ENCODE measurements at places on chromosomes 6 and 20.
A peak's percentile ranks its signal among the peaks of the same experiment; 100 is the strongest.

DNA sequence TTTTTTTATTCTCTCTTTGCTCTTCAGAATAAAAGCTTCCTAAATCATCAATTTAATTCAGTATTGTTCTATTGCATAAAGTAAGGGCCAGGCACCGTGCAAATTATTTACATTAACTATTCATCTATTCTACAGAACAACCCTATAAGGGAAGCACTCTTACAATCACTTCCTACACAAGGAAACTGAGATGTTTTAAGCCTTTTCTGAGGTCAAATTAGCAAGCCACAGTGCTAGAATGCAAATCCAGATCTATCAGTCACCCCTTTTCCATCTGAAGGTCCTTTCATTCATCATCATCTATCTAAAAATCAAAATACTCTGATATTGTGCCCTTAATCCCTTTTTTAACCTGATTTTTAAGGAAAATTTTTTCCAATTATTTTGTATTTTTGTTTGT, 31.2 kb downstream of the FRK start:
- DNase-seq, result no peak

DNA sequence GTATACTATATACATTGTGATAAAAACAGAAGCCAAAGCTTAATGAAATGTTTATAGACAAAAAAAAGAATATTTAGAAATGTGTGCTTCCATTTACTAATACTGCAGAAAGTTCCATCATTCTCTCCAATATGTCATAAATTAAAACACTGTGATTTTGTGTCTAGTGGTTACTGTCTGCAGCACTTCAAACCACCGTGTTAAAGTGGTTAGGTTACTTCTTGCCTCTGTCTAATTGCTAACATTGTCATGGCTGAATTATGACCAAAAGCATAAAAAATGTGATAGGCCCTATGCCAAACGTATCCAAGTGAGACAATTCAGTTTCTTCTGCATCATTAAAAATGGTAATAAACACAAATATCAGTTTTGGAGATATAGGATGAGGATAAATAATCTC, 52.7 kb upstream of the CST5 start:
- DNase-seq, result no peak

- peak; percentile 10 for DNase-seq
Measured at GRCh38 chr6:21067521-21067920, 526.0 kb upstream of the SOX4 start.

- no peak for DNase-seq
Measured at GRCh38 chr6:2162079-2162445, 83.3 kb downstream of the GMDS start.

DNA sequence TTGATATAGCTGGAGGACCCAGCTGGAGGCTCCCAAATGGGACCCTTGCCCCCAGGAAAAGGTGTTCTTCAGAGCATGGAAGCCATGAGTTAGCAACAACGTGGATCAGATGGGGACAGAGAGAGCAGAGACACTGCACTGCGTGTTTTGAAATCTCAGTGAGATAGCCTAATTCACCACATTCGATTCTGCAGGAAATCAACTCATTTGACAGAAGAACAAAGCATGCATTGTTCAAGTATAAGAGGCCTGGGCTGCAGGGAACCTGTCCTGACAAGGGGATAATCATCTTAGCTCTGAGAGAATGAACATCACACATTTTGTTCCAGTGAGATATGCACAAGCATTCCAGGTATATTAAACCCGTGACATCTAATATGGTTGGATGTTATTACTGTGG, 450.2 kb downstream of the CDH26 start:
- no peak for DNase-seq

- DNase-seq, result peak; percentile 94
Measured at GRCh38 chr20:36773597-36774390, at the start of gene DSN1. DSN1 (minus strand) TSS chr20:36773763; CDS start chr20:36771458, 2,305 bp downstream.

DNA sequence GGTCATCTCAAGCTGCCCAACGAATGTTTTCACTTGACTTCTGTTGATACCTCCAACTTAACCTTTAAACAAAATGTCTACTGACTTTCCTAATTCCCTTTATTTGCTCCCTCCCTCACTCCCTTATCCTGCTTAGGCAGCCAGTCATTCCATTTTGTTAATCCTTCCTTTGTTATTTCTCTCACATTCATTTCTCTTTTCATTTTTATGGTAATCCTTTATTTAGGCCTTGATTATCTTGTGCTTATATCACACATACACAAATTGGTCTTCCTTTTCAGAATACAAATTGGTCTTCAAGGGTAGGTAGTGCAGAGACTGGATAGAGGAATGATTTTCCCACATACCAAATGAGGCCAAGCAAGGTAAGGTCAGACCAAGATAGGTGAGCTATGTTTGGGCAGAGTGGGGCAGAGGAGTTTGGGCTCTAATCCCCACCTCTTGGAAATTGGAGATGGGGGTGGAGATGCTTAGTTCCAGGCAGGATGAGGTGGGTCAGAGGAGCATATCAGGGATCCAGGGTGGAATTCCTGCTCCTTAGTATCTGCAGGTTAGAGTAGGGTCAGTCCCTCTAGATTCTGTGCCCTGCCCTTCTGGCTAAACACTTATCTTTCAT, 2.0 kb upstream of the SPACA1 start:
- no peak for DNase-seq

DNA sequence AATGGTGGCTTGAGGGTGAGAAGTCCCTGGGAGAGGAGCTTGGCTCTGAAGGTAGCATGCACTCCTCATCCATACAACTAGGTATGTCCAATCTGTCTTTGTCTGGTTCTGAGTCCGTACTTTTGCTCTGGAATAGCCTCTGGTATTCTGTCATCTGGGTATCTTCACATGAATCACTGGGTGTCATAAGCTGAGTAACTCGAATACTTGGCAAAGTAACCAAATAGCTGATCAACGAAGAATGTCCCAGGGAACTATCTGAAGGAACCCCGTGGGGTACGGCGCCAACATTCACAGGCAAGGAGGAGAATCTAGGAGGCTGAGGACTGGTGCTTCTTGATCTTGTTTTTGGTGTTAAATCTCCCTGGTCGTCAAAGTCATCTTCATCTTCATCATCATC, 184.8 kb downstream of the HIVEP2 start:
- DNase-seq, result no peak

GRCh38 chr20:11274141-11274594, 600.4 kb upstream of the JAG1 start:
- no peak for DNase-seq

GRCh38 chr6:7153789-7154188, 46.0 kb downstream of the RREB1 start:
- DNase-seq, result no peak

GRCh38 chr6:144248003-144248402, 37.1 kb upstream of the UTRN start:
- no peak for DNase-seq

DNA sequence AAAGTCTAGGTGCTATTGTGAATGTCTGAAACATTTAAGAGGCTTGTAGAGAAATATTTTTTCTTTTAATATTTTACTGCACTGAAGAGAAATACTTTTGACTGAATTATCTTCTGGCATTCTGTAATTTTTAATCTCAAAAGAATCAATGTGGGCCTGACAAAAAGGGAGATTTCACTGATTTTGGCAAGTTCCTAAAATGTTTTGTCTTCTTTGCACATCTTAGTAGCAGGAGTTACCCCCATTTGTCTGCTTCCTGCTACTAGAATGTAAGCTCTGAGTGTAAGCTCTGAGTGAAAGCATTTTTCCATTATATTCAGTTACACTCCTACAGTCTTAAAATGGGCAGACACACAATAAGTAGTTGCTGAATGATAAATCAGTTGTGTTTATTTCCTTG, 31.1 kb downstream of the HDAC2 start:
- DNase-seq, result no peak

DNA sequence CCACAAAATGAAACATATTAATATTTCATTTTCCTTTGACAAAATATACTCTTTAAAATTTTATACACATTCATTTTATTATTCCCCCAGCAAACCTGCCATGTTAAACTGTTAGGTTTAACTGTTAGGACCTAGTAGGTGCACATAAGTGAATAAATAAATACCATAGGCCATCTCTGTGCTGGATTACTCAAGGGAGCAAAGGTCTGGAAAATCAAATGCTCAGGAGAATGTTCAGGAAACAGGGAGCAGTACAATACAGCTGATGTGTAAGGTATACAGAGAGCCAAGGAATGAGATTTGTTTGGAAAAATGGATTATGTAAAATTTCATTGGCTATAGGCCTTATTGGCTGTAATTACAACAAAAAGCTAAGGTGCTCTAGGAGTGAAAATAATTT, 339.3 kb downstream of the BCKDHB start:
- no peak for DNase-seq

DNA sequence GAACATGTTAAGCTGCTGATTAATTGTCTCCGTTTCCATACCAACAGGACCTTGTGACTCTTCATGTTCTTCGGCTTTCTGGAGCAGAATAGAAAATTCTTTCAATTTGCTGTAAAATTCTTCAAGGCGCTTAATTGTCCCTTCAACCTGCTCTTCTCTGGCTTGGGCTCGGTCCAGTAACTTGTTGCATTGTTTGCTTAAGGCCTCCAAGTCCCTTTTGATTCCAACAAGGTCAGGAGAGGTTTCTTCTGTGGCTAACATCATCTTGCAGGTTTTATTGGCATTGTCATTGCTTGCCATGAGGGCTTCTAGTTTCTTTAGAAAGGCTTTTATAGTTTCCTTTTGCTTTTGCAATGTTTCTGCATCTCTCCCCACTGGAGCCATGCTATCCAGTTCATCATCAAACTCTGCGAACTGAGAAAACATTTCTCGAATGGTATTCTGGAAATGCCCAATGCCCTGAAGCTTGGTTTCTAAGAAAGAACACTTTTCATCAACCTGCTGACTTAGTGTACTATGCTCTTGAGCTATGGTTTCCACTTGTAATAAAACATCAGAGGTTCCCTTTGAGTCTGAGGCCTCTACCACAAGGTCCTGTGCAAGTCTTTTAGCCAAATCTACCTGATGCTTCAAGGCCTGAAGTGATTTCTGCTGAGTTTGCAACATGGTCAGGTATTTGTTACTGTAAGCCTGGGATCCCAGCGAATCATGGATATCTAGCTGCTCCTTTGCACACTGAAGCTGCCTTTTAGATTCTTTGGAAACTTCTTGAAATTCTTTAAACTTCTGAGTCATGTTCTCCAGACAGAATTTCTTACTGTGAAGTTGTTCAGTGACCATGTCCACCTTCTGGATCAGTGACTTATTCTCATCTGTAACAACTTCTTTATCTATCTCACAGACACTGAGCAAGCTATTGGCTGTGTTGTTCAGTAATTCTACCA, 90.2 kb downstream of the DST start:
- no peak for DNase-seq

GRCh38 chr6:159665868-159666635, 27.0 kb downstream of the SOD2 start:
- no peak for DNase-seq

DNA sequence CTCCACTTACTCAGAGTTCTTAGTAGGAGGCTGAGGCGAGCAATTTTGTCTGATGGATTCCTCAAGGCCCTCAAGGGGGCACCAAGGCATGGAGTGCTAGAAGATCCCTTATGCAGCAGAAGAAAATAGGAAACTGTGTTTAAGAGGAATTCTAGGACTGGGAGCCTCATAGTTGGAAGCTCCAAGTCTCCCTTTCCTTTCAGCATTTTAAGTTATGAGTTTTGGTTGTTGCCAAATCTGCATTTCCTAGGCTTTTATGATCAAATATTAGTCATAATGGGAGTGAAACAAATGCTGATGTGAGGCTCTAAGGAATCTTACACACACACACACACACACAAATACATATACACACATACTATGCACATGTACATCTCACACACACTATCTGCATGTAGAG, 714.0 kb downstream of the UTRN start:
- DNase-seq, result no peak

DNA sequence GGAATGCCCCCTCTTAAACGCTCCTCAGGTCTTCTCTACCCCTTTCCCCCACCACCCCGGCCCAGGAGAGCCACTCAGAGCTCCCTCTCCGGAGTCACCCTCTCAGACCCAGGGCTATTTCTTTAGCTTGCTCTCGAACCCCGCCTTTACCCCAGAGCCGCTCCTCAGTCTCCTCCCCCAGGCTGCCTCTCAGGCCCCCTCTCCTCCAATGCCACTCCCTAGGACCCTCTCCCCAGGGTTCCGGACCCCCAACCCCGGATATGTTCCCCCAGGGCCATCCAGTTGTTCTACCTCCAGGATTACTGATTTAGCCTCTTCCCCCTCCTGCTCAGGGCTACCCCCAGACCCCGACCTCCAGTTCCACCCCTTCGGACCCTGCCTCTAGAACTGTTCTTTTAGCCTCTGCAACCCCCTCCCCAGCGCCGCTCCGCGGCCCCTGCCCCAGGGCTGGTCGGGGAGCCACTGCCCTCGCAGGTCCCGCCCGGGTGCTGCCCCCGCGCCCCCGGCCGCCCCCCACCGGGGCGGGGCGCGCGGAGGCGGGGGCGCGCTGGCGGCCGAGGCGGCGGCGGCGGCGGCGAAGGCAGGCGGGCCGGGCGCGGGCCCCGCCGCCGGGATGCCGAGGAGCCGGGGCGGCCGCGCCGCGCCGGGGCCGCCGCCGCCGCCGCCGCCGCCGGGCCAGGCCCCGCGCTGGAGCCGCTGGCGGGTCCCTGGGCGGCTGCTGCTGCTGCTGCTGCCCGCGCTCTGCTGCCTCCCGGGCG, at the start of gene MMP24:
Gene MMP24 (plus strand): TSS at position 565 of the 758 bp plus-strand sequence. CDS start 49 bp downstream, at position 614.
- DNase-seq, result no peak

GRCh38 chr20:31587545-31588389, 17.3 kb upstream of the ID1 start:
- no peak for DNase-seq

DNA sequence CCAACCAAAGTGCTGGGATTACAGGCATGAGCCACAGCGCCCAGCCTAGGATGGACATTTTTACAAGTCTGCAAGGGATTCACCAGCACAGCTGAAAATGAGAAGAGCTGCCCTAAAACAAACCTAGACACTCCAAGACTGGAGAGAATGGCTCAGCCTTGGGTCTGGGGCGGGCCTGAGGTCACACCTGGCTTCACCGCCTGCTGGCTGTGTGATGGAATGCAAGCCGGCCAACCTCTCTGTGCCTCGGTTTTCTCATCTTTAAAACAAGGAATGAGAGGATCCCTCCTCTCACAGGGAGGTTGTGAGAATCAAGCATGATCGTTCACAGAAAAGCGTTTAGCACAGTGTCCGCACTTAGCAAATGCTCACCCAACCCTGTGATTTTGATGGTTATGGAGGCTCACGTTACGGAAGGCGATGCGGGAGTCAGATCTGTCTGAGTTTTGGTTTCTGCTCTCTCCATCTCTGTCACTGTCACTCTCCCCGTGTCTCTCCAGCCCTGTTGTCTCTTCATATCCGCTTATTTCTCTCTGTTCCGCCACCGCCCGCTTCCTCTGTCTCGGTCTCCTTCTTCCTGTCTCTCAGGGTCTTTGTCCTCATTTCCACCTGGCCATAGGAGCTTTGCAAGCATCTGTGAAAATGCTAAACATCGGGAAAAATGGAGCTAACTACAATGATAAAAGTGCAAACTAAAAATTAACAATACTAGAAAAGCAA, 47.6 kb downstream of the CEBPB start:
- DNase-seq, result no peak

GRCh38 chr20:39800548-39800947, 838.4 kb downstream of the DHX35 start:
- no peak for DNase-seq

- DNase-seq, result no peak
Measured at GRCh38 chr20:9838378-9839295, at the start of gene PAK5. PAK5 (minus strand) TSS chr20:9839076; CDS start chr20:9644328, 194,748 bp downstream.
